Aorta (tissue), 5 donors: ENCODE measurements at places on chromosomes 13 and 19. TPM values are rescaled to one million over a fixed set of nuclear protein-coding genes. Genes with fewer than 3 reads are reported as not detected.

- H3K27ac ChIP-seq: no peak overlapping the region
- no peak overlapping the region for H3K4me3 ChIP-seq
- H3K36me3 ChIP-seq: peaks cover 2% of the 10 kb centered on the region
- H3K4me1 ChIP-seq: no peaks in the 10 kb centered on the region
- DNase-seq: no peak
These were observed 30.5 kb downstream of the MTRF1 start for GRCh38 chr13:41232578-41233480.

Gene TBXA2R
- 40.5 TPM for total RNA-seq

DNA sequence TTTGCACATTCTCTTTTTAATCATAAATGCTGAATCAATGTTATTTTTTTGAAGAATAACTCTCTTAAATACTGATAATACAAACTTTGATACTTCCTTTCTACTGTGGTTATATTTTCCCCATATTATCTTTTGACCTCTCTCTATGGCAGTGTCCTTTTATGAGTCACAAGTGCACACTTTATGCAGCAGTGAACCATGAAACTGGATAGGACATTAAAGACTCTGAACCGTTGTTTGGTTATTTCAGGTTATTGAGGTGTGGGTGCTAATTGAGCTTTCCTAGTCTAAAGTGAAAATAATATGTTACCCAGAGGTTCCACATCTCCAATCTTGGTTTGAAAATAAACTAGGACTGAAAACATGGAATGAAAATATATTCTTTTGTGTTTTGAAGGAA lies 71.4 kb downstream of the DGKH start:
- no peak overlapping the region for H3K27ac ChIP-seq
- H3K4me3 ChIP-seq: no peak overlapping the region
- H3K4me1 ChIP-seq: peaks cover 1% of the 10 kb centered on the region
- H3K36me3 ChIP-seq: no peaks in the 10 kb centered on the region
- H3K27me3 ChIP-seq: no peaks in the 10 kb centered on the region

- no peaks in the 10 kb centered on the region for H3K36me3 ChIP-seq
- no peak overlapping the region for H3K4me3 ChIP-seq
- no peak overlapping the region for H3K27ac ChIP-seq
These were observed 294.1 kb downstream of the MYO16 start for GRCh38 chr13:108923386-108924047.

Gene C19orf67
- total RNA-seq: not detected

GRCh38 chr19:37905946-37906868 lies at the start of gene WDR87:
WDR87 (minus strand) TSS chr19:37906594; CDS start chr19:37898239, 8,355 bp downstream.
- DNase-seq: peak; percentile 37
- H3K4me1 ChIP-seq: no peaks in the 10 kb centered on the region
- H3K27me3 ChIP-seq: no peaks in the 10 kb centered on the region
- H3K27ac ChIP-seq: no peak within 1 kb of the TSS

Gene TEKTIP1
- total RNA-seq: 2.4 TPM

DNA sequence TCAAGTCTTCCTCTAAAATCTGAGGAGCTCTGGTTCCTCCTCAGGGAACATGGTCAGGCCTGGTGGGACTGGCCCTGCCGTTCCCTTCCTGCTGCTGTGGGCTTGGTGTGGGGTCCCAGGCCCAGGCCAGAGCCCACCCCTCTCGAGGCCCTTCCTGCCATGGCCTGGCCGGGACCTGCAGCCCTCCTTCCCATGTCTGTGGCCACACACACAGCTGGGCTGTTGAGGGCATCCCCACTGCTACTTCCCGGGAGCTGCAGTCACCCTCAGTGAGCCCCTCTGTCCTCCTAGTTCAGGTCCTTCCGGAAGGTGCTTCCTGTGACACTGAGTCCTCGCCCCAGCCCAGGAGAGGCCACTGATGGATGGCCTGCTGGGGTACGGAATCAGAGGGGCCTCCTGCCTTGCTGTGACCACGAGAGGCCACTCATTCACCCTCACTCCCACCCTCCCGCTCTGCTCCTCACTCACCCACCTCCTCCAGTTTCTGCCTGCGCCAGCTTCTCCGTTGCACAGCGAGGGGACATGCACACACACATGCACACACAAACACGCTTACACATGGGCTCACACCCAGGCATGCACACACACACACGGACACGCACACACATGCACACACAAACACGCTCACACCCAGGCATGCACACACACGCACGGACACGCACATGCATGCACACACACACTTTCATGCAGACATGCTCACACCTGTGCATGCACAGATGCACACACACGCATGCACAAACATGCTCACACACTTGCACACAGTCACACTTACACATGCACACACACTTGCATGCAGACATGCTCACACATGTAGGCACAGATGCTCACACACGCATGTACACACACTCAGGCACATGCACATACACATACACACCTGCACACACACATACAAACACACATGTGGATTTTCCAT lies 7.3 kb upstream of the MCF2L start:
- DNase-seq: peak; percentile 53
- no peak overlapping the region for H3K27ac ChIP-seq
- no peaks in the 10 kb centered on the region for H3K36me3 ChIP-seq
- no peak overlapping the region for H3K4me3 ChIP-seq

Gene CALR3
- not detected for total RNA-seq

GRCh38 chr19:41219924-41220567 lies 1.0 kb downstream of the AXL start:
- H3K4me1 ChIP-seq: no peaks in the 10 kb centered on the region
- DNase-seq: peak; percentile 79
- H3K4me3 ChIP-seq: peak overlapping the region; percentile 91
- H3K27ac ChIP-seq: peak overlapping the region; percentile 69
- H3K36me3 ChIP-seq: no peaks in the 10 kb centered on the region

Gene ZNF135
- 6.6 TPM for total RNA-seq

Gene WTIP
- 89.3 TPM for total RNA-seq

GRCh38 chr13:103952183-103952582 lies 886.0 kb upstream of the SLC10A2 start:
- H3K36me3 ChIP-seq: no peaks in the 10 kb centered on the region
- H3K4me3 ChIP-seq: no peak overlapping the region
- no peak overlapping the region for H3K27ac ChIP-seq
- H3K27me3 ChIP-seq: no peaks in the 10 kb centered on the region
- no peak for DNase-seq

DNA sequence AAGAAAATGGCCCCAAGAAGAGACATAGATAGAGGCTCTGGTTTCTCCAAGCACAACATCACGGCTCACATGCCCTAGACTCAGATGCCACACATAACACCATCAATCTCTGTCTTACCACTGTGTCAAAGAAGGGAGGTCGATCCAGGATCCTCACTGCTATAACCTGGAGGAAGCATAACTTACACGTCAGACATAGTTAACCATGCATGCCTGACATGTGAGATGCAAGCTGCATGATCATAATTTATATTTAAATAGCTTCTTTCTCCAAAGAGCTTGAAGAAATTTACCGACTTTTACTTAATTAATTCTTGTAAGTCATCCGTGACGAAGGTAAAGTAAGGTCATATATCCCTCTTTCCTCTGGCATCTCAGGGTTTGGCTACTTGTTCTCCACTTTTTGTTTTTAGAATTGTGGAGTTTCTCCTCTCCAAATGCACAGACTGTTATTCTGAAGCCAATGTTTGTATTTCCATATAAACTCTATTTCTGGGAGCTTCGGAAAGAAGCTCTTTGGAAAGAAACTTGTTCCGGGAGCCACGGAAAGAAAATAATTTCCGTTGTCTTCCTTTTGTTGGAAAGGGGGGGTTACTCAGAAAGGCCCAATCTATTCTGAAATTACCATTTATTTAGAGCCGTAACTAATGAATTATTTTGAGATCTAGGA lies 205.6 kb downstream of the LHFPL6 start:
- H3K36me3 ChIP-seq: no peaks in the 10 kb centered on the region
- DNase-seq: no peak
- peak overlapping the region; percentile 65 for H3K27ac ChIP-seq
- no peak overlapping the region for H3K4me3 ChIP-seq
- peaks cover 3% of the 10 kb centered on the region for H3K4me1 ChIP-seq

Gene ADGRE1
- 0.42 TPM for total RNA-seq

Gene SIGLEC12
- total RNA-seq: 2.0 TPM

Gene CYP4F8
- total RNA-seq: not detected

DNA sequence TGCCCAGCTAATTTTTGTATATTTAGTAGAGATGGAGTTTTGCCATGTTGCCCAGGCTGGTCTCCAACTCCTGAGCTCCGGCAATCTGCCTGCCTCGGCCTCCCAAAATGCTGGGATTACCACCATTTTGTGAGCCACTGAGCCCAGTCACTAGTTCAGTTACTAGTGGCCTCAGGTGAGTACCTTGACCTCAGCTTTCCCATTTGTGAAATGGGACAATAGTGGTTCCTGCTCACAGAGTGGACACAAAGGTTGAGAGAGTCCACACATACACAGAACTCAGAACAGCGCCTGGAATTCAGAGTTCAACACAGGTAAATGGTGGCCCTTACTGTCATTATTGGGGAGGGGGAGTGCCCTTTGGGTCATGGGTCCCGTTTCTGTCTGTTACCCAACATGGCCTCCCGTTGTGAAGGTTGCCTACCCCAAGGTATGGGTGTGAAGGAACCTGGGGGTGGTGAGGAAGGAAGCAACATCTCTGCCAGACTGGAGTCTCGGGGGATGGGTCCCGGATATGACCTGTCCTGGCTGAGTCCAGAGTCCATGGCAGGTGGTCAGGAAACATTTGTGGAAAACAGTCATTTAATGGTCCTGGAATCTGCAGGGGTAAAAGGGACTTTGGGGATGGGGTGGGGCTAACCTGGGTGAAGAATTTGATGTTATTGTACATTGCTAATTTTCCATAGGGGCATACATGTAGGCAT lies 11.7 kb upstream of the IRGC start:
- no peaks in the 10 kb centered on the region for H3K4me1 ChIP-seq
- H3K4me3 ChIP-seq: no peak overlapping the region
- H3K27ac ChIP-seq: no peak overlapping the region
- DNase-seq: no peak

DNA sequence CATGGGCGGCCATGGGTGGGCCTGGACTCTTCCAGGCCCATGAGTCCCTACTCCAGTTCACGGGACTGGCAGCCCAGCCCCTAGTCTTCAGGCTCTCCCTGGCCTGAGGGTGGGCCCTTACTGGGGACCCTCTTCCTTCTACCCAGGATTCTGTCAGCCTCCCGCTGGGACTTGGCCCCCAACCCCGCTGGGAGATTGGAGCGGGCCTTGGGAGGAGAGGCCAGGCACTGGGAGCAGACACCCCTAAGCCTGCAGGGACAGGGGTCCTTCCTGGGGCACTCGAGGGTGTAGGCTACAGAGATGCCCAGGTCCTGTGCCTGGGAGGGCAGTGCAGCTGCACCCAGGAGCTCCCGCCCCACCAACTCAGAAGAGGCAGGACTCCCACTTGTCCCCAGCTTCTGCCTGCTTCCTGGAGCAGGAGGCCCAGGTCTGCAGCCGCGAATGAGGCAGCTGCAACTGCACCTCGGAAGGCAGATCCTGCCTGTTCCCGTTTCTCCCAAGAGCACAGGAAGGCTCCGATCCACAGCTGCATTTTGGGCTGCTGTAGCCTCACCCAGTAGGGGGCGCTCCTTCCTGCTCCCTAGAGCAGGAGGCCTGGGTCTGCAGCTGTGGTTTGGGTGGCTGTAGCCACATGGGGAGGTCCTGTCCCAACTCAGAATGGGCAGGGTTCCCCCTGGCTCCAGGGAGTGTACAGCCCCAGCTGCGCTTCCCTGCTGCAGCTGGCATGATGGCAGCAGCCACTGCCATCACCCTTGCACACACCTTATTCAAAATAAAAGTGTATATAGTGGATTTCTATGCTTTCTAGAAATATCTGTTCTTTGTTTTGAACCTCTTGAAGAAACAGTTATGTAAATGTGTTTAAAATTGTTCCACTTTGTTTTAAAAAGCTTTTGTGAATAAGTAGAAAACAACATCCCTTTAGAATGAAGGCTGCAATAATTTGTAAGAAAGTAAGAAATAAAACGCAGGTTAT lies 46.8 kb downstream of the TEX26 start:
- peak overlapping the region; percentile 4 for H3K27ac ChIP-seq
- no peaks in the 10 kb centered on the region for H3K4me1 ChIP-seq
- H3K36me3 ChIP-seq: no peaks in the 10 kb centered on the region

DNA sequence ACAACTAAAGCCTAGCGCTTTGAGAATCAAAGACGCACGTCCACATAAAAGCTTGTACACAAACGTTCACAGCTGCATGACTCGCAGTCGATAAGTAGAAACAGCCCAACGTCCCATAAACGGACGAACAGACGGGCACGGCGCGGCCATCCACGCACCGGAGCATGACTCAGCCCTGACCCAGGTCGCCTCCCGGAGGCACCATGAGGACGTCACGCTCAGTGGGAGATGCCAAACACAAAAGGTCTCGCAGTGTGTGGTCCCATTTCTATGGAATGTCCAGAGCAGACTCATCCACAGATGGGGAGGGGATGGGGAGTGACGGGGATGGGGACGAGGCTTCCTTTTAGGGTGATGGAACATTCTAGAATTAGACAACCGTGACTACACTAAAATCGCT lies 9.4 kb downstream of the POLRMT start:
- no peaks in the 10 kb centered on the region for H3K27me3 ChIP-seq
- peaks cover 8% of the 10 kb centered on the region for H3K36me3 ChIP-seq
- no peak for DNase-seq
- H3K4me1 ChIP-seq: no peaks in the 10 kb centered on the region
- no peak overlapping the region for H3K27ac ChIP-seq

Gene KIR2DL3
- not detected for total RNA-seq

DNA sequence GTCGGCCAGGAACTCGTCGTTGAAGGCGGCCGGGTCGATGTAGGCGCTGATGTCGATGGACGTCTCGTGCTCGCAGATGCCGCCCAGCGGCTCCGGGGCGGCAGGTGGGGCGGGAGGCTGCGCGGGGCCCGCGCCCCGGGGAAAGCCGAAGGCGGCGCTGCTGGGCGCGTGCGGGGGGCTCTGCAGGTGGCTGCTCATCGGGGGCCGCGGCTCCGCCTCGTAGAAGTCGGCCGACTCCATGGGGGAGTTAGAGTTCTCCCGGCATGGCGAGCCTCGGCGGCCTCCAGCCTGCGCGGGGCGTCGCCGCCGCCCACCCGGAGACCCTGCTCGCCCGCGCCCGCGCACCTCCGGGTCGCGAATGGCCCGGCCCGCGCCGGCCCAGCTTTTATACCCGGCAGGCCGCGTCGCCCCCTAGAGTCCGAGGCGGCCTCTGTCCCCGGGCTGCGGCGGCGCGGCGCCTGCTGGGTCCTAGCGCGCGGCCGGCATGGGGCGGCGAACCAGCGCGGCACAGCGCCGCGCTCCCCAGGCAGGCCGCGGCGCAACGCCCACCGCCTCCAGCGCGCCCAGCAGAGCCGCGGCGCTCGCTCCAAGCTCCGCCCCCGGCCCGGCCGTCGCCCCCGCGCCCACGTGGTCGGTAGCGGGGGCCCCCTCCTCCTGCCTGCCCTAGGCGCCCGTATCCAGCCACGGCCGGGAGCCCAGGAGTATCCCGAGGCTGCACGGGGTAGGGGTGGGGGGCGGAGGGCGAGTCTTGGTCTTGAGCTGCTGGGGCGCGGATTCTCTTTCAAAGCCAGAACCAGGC lies at the start of gene CEBPA:
Gene CEBPA (minus strand): TSS at position 360 of the 799 bp plus-strand sequence. CDS start 120 bp downstream, at position 240.
- DNase-seq: peak; percentile 89
- no peaks in the 10 kb centered on the region for H3K36me3 ChIP-seq
- H3K27ac ChIP-seq: no peak within 1 kb of the TSS
- H3K27me3 ChIP-seq: no peaks in the 10 kb centered on the region
- no peaks in the 10 kb centered on the region for H3K4me1 ChIP-seq

GRCh38 chr19:36686365-36687213 lies 823 bp upstream of the ZNF567 start:
- peaks cover 5% of the 10 kb centered on the region for H3K4me1 ChIP-seq
- H3K27me3 ChIP-seq: no peaks in the 10 kb centered on the region
- no peak overlapping the region for H3K27ac ChIP-seq
- DNase-seq: no peak
- H3K36me3 ChIP-seq: peaks cover 2% of the 10 kb centered on the region

- no peaks in the 10 kb centered on the region for H3K27me3 ChIP-seq
- no peak for DNase-seq
- no peak overlapping the region for H3K4me3 ChIP-seq
- no peak overlapping the region for H3K27ac ChIP-seq
These were observed 144.4 kb downstream of the DIAPH3 start for GRCh38 chr13:60019119-60019993.
